ENCODE measurements at places on chromosomes 16 and 17. TPM values are rescaled to one million over a fixed set of nuclear protein-coding genes. Genes with fewer than 3 reads are reported as not detected.

The CD300A gene
- total RNA-seq, result 12.9 TPM

DNA sequence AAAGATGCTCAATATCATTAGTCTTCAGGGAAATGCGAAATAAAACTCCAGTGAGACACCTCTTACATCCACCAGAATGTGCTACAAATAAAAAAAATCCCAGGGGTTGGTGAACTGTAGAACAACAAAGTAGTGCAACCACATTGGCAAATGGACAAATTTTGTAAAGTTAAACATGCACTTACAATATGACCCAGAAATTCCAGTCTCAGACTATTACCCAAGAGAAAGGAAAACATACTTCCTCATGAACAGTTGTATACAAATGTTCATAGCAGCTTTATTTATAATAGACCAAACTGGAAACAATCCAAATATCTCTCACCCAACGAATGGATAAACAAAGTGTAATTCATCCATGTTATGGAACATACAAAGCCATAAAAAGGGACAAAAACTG, 239.5 kb downstream of the ABCC12 start:
- DNase-seq, result no peak

The ZNF385C gene
- total RNA-seq, result 0.34 TPM

GRCh38 chr17:58343131-58343530, 8.9 kb downstream of the SUPT4H1 start:
- no peak for DNase-seq

- DNase-seq, result no peak
Measured at GRCh38 chr17:77604301-77604972, 354.1 kb upstream of the TNRC6C start.

DNA sequence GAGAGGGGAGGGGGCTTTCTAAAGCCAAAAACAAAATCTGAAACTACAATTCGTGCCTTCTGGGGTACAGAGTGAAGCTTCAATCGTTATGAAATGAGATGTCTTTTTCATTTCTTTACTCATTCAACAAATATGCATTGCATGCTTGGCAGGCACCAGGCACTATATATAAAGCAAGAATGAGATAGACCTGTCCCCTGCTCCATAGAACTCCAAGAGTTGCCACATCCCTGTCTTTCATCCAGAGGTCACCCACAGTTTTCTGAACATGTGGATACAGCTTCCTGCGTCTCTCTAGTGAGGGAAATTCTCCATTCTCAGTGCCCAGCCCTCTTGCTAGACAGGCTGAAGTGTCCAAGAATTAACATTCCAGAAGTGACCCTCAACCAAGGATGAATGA, 343.2 kb upstream of the MAF start:
- no peak for DNase-seq

The MYH8 gene
- total RNA-seq, result not detected

- no peak for DNase-seq
Measured at GRCh38 chr16:10896165-10896564, 19.2 kb downstream of the CIITA start.

The LUC7L3 gene
- total RNA-seq, result 188 TPM

The ATP6V0A1 gene
- 203 TPM for total RNA-seq

The NUP85 gene
- 46.4 TPM for total RNA-seq

DNA sequence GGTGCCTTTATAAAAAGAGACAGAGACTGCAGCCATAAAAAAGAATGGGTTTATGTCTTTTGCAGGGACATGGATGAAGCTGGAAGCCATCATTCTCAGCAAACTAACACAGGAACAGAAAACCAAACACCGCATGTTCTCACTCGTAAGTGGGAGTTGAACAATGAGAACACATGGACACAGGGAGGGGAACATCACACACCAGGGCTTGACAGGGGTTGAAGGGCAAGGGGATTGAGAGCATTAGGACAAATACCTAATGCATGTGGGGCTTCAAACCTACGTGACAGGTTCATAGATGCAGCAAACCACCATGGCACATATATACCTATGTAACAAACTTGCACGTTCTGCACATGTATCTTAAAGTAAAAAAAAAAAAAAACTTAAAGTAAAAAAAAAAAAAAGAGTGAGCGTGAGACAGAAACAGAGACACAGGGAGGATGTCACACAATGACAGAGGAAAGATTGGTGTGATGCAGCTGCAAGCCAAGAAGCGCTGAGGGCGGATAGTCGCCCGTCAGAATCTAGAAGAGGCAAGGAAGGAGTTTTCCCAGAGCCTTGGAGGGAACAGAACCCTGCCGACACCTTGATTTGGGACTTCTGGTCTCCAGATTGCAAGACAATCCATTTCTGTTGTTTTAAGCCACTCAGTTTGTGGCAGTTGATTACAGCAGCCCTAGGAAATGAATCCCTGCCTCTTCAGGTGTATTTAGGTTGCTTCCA, 27.4 kb upstream of the TNS4 start:
- DNase-seq, result no peak

DNA sequence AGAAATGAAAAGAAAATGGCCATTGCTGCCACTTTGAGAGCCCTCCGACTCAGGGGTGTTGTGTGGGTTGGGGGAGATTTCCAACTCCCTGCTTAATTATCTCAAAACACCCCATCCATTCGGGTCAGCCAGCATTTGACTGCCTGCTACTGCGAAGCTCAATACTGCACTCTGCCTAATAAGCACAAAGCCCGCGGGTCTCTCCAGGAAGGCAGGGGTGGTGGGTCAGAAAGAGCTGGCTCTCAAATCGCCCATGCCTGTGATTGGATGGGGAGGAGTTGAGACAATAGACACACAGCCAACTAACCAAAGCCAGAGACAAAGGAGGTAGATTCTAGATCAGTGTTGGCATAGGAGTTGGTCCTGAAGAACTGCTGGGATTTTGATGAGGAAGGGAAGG, 2.3 kb upstream of the XAF1 start:
- DNase-seq, result peak; percentile 48

DNA sequence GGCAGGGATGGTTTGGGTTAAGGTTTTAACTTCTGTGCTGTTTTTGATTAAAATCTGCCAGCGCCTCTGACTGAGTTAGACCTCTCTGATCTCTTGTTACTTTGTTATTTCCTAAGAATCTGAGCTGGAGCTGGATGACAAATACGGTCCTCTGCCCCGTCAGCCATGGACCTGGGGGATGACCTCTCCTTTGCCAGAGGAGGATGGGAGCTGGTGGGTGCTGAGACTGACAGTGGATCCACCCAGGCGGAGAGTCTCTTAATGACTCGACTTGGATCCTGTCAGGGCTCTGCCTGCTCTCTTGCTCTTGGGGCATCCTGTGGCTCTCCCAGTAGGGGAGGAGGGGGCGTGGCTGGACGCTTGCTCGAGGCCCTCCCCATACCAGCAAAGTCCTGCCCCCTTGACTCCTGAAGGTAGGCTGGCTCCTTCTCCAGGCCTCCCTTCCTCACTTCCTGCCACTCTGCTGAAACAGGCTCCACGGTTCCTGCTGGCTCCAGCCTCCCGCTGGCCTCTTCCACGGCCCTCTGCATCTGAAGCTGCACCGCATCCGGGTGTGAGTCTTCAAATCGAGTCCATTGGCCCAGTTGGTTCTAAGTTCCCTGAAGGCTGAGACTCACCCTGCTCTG, 24.8 kb upstream of the MAP3K14 start:
- peak; percentile 57 for DNase-seq

The MT1E gene
- total RNA-seq, result 251 TPM

DNA sequence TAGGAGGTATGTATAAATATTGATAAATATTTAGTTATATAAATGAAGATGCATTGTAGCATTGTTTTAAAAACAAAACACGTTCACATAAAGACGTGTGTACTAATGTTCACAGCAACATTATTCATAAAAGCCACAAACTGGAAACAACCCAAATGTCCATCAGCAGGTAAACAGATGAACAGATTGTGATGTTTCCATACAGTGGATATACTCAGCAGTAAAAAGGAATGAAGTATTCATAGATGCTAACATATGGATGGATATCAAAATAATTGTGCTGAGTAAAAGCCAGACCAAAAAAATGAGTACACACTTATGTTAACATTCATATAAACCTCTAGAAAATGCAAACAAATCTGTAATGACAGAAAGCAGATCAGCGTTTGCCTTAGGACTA, 6.0 kb downstream of the CENPN start:
- no peak for DNase-seq

- no peak for DNase-seq
Measured at GRCh38 chr17:79041723-79042420, 17.9 kb downstream of the C1QTNF1 start.

The SOCS3 gene
- 65.8 TPM for total RNA-seq

The CMTM4 gene
- total RNA-seq, result 38.0 TPM

The ALOX12 gene
- 0.68 TPM for total RNA-seq

GRCh38 chr17:38465391-38466345, 37.4 kb downstream of the ARHGAP23 start:
- DNase-seq, result peak; percentile 60

- DNase-seq, result no peak
Measured at GRCh38 chr17:48565022-48565554, 13.1 kb downstream of the HOXB4 start.

DNA sequence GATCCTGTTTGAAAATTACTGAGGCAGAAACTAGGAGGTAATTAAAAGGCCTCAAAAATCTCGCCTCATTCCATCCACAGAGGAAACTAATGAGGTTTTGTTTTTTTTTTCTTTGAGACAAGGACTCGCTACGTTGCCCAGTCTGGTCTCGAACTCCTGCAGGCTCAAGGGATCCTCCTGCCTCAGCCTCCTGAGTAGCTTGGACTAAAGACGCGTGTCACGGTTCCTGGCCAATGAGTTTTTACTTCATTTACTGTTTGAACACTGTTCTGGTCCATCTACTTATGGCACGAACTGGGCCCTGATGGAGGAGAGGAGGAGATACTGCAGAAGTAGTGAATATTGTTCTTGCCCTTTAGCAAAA, 600 bp upstream of the BLTP2 start:
- no peak for DNase-seq

DNA sequence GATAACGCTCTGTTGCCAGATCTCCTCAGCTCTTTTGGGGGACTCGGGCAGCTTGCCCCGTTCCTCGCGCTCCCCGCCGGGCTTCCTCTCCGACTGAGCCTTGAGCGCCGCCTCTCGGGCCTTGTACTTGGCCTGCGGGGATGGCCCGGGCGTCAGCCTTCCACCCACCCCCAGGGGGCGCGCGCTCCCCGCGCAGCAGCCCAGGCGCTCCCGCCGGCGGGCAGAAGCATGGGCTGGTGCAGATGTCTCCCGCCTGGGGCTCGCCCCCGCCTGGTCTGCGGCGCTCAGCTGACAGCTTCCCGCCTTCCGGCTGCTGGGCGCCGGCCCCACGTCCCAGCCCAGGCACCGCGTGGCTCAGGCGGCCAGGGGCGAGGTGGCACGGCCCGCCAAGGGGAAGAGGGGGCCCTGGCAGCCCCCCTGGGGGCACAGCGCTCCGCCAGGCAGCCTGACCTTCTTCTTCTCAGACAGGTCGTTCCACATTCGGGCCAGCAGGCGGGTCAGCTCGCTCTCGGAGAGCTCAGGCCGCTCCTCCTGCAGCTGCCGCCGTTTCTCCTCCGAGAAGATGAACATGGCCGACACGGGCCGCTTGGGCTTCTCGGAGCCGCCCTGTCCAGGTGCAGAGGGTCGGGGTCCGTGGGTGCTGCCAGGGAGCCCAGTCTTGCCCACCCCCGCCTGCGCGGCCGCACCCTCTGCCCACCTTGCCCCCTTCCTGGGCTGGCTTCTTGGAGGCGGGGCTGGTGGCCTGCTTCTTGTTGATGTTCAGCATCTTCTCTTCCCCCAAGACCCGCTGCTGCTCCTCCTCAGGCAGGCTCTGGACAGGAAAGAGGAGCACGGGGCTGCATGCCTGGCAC, 8.9 kb downstream of the UBTF start:
- DNase-seq, result peak; percentile 84

DNA sequence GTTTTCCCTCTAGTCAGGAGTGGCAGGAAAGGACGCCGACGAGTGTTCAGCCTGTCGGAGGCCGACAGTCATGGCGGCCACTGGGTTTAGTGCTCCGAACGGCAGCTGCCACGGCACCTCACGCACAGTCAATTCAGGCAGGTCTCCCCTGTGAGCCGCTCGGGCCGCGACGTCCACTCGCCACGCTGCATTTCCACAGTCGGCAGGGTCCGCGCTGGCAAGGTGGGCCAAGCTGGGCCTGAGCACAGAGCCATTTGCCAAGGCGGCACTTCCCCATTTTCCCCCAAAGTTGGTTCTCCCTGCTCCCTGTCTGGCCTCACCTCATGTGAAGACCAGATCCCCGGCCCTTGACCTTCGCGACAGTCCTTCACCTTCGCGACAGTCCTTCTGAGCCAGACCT, 81.9 kb downstream of the SOCS1 start:
- DNase-seq, result no peak

Measured in lung (tissue), 17 donors.